ENCODE measurements at places on chromosomes 13 and 19.

- DNase-seq = no peak
Measured at GRCh38 chr19:38734176-38734425, 10.2 kb downstream of the CAPN12 start.

GRCh38 chr19:17448131-17448967 lies at the start of gene TMEM221:
Gene TMEM221, minus strand, starts transcription at chr19:17448668. Its CDS starts 206 bp downstream, at chr19:17448462.
- peak; percentile 44 for DNase-seq

GRCh38 chr13:111640006-111640405 lies 319.6 kb downstream of the TEX29 start:
- DNase-seq = no peak

GRCh38 chr19:5200844-5201243 lies 139.8 kb downstream of the PTPRS start:
- DNase-seq = no peak

- no peak for DNase-seq
Measured at GRCh38 chr19:37226248-37226647, 8.2 kb downstream of the ZNF383 start.
